ENCODE measurements at places on chromosomes 1 and 21.

GRCh38 chr21:31909153-31910073 is 36.6 kb downstream of the HUNK start:
- DNase-seq = no peak

GRCh38 chr1:26959722-26960624 is at the start of gene KDF1:
Gene KDF1 (minus strand): TSS chr1:26960468. CDS start chr1:26952380, 8,088 bp downstream.
- DNase-seq = peak; percentile 76

GRCh38 chr1:184409011-184409410 is 22.2 kb downstream of the C1orf21 start:
- no peak for DNase-seq

GRCh38 chr1:156286061-156286460 is 1.9 kb downstream of the TMEM79 start:
- DNase-seq = no peak

GRCh38 chr1:117512728-117513321 is 93.0 kb upstream of the TENT5C start:
- peak; percentile 31 for DNase-seq

- no peak for DNase-seq
Measured at GRCh38 chr1:84347932-84348555, 46.5 kb downstream of the SAMD13 start.
